ENCODE measurements at places on chromosomes 12 and 14.

GRCh38 chr14:100391724-100392123 is 68.6 kb downstream of the SLC25A47 start:
- no peak for DNase-seq

DNA sequence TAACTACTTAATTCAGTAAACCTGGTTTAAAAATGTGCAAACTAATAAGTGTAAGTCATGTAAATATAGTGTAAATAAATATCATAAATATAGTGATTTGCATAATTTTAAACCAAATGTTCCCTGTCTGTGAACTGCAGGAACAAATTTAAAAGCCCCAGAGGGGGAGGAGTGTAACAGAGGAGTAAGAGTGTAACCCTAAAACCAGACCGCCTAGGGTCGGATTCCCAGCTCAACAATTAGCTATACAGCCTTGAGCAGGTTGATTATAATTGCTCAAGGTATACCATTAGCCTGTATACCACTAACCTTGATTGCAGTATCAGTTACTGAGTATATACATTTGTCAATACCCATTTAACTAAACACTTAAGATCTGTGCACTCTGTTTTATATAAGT is 218.4 kb downstream of the ADAMTS20 start:
- DNase-seq, result no peak

DNA sequence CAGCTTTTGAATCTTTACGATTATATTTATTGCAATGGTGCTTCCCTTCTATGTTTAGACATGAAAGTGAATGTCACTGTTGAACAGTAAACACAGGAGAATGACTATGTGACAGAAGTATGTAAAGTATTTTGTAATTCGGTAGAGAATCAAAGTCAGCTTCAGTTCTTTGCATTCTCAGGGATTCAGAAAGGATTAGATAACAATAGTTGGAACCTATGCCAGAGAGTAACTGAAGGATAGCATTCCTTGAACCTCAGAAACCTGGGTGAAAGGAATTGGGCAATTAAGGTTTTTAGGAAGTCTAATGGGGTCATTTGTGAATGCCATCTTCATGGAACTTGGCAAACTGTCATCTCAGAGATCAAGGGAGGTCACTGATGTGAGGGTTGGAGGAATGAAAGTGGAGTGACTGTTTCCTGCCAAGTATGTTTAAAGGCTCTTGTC is 305.3 kb upstream of the DDHD1 start:
- DNase-seq, result no peak

DNA sequence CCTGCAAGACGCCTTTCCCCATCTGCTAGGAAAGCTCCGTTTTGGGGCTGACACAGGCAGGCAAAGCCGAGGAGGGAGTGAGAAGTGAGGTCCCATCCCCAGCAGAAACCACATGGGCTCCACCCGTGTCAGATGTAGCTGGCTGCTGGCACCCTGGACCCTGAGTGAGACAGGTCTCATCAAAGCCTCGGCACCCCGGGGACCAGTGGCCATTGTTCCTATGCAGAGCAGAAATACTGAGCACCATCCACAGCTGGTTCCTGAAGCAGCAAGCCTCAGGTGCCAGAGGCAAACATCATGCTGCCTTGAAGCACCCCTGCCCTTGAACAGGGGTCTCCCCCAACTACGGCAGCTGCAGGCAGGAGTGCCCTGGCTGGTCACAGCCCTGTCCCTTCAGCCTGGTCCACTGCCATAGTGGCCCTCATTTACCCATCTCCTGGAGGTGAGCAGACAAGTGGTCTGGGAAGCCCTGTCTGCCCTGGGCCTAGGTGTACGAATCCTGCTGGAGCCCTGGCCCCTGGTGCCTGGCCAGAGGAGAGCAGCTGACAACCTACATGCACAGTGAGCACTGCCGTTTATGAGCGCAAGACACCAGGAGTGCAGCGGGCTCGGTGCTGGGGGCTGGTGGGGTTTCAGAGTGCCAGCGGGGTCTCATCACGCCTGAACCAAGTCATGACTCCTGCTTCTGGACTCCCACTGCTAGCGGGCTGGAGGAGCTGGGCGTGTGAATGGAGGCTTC is 289.8 kb upstream of the RTL1 start:
- no peak for DNase-seq

DNA sequence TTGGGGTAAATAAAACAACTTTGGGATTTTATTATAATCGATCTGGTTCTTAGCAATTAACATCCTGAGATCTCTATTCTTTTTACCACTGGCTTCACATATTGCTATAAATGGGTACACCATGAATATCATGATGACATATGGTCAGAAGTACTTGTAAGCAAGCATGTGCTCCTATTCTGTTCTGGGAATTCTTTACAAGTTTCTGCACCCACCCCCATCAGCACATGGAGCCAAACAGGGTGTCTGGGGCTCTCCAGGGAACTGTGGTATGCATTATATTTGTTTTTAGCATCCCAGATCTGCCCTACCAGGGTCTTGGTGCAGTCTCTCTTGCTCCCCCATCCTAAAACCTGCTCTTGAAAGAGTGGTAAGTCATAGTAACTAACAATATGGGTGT is 31.3 kb downstream of the DMAC2L start:
- no peak for DNase-seq

DNA sequence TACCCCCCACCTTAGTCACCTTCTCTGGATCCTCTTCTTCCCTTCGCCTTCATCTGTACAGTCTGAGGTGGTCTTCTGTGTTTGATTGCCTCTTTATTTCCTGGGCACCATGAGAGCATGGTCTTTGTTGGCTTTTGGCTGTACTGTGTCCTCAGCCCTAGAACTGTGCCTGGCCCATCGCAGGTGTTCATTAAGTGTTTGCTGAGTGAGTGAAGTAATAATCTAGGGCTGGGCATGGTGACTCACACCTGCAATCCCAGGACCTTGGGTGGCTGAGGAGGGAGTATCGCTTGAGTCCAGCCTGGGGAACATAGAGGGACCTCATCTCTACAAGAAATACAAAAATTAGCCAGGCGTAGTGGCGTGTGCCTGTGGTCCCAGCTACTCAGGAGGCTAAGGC is 13.9 kb downstream of the ALDH2 start:
- no peak for DNase-seq

DNA sequence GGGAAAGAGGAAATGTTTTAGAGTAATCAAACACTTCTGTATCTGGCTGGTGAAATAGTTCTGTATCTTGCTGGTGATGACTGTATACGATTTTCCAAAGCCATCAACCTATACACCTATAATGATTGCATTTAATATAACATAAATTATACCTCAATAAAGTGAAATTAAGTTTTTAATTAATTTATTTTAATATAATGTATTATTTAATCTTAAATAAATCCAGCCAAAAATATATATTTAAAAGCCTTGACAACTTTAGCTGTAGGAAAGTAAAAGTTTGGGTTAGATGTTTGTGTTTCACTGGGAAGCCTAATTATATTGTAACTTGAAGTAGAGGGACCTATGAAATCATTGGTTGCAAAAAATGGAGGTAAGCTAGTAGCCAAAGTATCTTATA is 654.8 kb upstream of the MIS18BP1 start:
- DNase-seq, result no peak

GRCh38 chr14:30709201-30709600 is 87.1 kb downstream of the SCFD1 start:
- no peak for DNase-seq

DNA sequence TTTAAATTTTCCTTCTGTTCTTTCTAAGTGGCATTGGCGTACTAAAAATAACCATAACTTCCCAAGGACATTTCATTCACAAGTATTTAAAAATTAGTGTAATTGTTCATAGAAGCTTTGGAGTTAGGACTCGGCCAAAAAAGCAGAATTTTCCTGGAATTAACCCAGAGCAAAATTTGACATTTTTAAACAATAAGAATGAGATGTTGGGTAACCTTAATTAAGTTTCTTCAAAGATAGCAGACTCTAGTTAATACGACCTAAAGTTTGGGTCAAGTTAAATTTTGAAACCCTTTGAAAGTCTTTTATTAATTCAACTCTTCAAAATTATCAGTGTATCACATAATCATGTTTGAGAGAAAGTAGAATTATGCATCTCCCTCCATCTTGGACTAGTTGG is 118.3 kb downstream of the AKAP6 start:
- DNase-seq, result no peak

DNA sequence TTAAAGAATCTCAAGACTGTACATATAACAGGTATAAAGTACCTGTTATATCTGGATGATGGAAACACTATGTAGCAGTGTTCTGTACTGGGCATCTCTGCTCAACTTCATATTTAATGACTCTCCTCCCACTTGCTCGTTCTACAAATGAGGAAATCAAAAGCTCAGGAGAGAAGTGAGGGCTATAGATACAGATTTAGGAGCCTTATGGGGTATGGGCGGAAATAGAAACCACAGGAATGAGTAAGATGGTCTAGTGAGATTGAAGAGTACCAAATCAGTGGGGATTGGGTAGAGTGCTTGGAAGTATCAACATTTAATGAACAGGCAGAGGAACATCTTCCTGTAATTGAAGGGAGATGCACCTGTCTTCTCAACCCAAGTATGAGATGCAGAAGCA is 23.8 kb upstream of the POLR3B start:
- DNase-seq, result no peak

GRCh38 chr12:54005531-54005852 is 3.3 kb upstream of the HOXC8 start:
- no peak for DNase-seq

DNA sequence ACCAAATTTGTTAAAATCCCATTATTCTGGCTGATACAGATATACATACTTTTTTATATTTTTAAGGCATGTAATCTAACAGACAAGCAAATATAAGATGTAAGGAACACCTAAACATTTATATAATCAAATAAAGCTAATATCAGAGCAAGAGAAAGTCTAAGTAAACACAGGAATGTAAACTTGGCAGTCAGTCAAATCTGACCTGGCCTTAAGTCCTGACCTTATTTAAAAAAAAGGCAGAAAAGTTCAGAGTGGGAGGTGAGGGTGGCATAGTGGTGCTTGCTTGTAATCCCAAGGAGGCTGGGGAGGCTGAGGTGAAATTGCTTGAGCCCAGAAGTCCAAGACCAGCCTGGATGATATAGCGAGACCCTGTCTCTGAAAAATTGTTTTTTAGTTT is 152.6 kb downstream of the DERA start:
- DNase-seq, result no peak

DNA sequence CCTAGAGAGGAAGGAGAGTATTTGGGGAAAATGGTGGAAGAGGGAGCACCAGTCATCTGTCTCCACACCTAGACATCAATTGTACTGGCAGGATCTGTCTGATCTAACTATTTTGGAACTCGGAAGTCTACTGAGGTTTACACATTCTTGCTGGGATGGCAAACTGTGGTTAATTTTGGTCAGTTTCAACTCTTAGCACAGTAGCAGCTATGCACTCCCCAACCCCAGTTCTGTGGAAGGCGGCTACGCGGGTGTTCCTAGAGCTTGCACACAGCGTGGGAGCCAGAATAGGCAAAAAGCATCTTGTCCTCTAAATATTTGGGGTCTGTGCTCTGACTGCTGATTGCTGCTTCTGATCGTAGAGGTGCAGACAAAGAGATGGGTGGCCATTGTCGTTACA is 33.8 kb downstream of the TECPR2 start:
- no peak for DNase-seq

DNA sequence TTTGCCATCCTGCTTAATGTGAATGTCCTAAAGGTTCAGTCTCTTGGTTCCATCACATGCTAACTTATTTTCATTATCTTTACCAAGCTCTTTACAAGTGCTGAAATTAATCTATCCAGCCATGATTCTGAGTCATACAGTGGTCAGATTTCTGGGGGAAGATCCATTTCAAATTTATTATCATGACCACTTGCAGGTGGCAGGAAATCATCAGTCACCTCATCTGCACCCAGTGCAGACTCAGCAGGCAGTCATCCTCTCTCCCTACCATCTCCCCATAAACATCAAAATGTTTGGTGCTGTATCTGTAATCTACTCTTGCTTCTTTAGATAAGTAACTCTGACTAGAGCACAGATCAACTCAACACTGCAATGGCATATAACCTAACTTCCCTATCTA is 23.5 kb downstream of the ATG14 start:
- no peak for DNase-seq

DNA sequence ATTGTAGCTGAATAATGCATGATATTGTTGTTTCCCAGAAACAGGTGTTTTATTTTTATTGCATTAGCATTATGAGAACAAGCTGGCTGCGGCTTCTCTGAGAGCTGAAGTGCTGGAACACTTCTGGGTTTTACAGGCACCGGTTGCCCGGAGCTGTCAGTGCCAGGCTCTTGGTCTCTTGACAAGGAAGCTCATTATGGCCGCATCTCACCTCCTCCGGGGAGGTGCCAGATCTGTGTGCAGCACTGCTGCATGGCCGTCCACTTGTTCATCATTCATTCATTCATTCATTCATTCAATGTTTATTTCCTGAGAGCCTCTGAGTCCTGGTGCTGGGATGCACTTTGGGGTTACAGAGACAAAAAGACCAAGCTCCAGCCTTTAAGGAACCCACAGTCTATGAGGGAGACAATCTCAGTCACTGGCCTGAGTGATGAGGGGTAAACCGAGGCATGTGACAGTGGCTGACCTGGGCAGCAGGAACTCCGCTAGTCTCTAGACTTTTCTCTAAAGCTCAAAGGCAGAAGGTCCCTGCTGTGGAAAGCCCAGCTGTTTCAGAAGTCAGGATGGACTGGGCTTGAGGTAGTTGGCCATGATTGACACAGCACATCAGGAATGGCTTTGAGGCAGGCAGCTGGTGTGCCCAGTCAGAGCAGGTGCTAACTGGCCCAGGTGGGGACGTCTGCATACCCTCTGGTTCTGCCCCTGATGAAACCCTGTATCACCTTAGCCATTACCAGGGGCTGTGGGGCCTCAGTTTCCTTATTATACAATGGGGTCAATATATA is 181.0 kb downstream of the ADGRD1 start:
- peak; percentile 10 for DNase-seq

DNA sequence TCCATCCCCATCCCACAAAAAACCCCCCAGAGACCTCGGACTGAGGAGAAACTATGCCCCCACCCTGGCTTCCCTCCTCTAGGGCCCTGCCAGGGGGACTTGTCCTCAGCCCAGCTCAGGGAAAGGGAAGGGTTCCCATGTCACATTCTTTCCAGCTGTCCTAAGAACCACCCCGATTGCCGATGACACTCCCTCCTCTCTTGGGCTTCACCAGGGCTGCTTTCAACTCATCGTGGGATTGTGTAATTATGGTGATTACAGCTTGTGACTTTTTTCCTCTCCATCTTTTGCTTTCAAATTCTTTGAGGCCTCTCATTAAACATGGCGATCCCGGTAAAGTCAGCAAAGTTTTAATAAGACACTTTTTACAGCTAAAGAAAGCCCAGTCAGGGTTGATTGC is 344.0 kb downstream of the DPF3 start:
- DNase-seq, result no peak

- no peak for DNase-seq
These were observed 479.2 kb downstream of the RMST start for GRCh38 chr12:97941686-97942354.

DNA sequence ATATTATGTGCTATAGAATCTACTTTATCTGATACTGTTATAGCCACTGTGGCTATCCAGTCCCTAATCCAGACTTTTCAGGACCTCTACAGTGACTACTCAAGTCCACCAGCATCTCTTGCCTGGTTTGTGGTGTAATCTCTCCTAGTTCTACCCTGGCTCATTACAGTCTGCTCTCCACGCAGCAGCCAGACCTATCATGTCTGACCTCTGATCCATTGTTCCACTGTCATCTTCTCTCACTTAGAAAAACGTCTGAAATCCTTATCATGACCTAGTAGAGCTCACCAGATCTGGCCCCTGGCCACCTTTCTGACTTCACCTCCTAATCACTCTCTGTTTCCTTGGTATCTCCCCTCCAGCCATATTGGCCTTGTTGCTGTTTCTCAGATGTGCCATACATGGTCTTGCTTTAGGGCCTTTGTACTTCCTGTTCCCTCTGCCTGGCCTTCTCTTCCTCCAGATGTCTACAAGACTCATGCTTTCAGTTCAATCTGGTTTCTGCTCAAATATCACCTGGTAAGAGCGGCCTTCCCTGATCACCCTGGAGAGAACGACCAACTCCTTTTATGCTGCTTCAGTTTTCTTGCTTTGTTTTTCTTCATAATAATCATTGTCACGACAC is 475.5 kb downstream of the AACS start:
- no peak for DNase-seq
